Cerebellar nuclear complex (tissue), 1 donor: ENCODE measurements at places on chromosomes 12 and 14.
A peak's percentile ranks its signal among the peaks of the same experiment; 100 is the strongest.

- DNase-seq: no peak
Measured at GRCh38 chr12:20576528-20576927, 118.6 kb upstream of the SLCO1C1 start.

- no peak for DNase-seq
Measured at GRCh38 chr12:121894633-121895032, 6.0 kb downstream of the PSMD9 start.

DNA sequence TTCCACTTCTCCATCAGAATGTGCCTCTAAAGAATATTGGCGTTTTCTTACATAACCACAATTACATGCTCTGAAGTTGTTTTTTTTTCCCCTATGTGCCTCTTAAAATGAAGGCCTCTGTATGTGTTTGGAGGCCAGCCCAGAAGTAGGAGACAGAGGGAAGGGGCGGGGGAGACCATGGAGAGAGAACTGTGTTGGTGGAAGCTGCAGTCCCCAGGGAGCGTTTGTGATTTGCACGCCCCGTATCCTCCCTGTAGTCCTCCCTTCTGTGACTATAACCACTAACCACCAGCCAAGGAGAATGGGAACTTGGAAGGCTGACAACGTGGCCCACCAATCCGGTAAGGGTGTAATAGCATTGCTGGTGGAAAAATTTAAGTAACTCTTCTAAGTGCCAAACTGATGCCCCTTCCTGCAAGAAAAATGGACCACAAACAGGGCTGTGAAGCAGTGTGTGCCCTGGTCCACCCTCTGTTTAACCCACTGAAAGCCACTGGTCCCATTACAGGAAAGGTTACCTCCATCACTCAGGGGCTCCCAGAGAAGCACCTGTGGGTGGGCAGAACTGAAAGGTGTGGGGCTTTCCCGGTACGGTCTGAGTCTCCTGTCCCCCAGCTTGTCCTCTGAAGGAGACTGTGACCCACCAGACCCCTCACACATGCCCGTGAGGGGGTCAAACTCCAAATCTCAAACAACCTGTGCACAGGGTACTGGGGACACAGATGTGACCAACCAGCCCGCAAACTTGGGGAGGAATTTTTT is 36.8 kb downstream of the CCDC88C start:
- no peak for DNase-seq

DNA sequence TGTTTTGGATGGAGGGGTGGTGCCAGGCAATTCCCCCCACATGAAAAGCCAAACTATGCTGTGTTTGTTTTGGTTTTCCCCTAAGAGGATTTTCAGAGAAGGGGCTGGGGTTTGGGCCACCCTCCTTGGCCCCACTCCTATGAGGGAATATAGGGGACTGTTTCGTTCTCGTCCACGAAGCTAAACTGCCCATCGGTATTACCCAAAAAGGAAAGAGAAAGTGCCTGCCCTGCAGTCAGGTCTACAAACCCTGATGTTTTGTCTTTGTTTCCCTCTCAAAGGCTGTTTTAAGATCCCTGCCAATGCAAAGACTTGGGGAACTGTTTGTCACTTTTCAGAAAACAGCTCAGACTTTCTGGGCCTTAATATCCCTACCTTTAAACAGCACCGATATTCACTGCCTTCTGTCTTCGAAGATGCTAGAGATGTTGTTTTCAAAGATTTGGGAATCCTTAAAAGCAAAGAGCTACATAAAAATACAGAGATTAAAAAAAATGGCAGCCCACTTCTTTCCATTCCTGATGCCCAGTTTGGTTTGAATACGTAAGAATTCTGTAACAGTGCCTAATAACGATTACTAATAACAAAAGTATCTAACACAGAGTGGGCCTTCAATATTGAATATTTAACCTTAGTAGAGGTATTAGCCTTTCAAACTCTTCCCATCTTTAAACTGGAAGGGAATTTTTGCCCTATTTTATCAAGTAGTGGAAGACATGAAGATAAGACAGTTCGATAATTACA is 518.4 kb downstream of the MED13L start:
- no peak for DNase-seq

DNA sequence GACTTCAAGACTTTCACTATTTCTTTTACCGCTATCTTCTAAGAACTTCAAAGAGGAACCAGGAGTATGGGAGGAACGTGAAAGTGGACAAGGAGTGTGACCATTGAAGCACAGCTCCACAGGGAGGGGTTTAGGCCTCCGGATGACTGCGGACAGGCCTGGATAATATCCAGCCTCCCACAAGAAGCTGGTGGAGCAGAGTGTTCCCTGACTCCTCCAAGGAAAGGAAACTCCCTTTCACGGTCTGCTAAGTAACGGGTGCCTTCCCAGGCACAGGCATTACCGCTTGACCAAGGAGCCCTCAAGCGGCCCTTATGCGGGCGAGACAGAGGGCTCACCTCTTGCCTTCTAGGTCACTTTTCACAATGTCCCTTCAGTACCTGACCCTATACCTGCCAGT is 267.0 kb downstream of the RPL10L start:
- no peak for DNase-seq

DNA sequence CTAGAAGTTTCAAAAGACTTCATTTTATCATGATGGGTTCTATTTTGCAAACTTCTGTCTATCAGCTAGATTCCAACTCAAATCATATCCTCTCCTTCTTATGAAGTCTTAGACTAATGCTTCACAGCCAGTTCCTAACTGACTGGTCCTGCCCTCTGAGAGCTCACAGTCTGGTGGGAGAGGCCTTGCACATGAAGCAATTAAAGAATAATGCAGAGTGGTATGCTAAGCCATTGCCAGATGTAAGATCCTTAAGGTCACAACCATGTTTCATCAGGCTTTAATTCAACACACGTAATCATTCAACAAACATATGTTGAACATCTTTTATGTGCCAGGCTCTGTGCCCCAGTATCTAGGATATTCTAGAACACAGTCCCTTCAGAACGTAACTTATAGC is 125.8 kb upstream of the TMPO start:
- DNase-seq: no peak

GRCh38 chr12:98998697-98999299 is 353.7 kb downstream of the APAF1 start:
- peak; percentile 40 for DNase-seq

DNA sequence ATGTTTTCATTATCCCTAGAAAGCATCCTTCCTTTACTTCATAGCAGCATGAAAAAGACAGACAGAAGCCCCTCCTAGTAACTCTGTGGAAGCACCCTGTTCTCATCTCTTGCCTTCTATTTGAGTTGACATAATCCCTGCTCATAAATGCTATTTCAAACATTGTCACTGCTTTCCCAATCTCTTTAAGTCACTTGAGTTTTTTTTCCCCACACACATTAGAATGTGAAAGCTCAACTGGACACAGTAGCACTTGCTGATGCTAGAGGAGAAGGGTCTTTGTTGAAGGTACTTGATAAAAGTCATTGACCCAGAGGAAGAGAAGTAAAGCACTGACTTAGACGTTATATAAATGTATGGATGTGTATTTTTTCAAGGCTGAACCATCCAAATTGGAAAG is 3.0 kb downstream of the E2F7 start:
- DNase-seq: no peak

GRCh38 chr12:108338915-108339657 is at the start of gene CMKLR1:
TSS of gene CMKLR1 (minus strand) at chr12:108339311. CDS start at chr12:108293591, 45,720 bp downstream.
- DNase-seq: no peak

DNA sequence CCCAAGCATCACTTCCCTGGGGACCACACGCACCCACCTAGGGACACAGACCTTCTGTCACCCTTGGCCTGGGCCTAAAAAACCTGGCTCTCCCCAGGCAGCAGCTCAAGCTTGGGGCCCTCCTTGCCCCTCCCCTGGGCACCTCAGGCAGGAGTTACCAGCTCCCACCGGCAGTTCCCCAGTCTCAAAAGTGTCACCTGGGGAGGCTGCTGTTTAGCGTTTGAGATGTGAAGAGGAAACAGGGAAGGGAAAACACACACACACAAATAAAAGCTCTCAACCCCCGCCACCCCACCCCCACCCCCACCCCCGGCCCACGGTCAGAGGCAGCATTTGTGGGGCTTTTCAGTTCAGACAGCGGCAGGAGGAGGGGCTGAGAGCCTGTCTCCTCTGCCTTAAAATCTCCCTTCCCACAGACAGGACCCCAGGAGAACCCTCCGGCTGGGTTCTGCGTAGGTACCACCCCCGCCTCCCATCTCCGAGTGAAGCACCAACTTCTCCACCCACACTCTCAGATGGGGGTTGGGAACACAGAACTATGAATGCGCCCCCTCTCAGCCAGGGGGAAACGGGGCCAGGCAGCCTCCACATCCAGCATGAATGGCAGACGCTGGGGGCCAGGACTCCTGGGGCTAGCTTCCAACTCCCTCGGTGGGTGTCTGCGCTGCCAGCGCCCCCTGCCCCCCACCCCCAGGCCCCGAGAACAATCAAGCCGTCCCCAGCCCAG is 3.0 kb downstream of the NCOR2 start:
- DNase-seq: no peak

- no peak for DNase-seq
Measured at GRCh38 chr14:66330228-66330627, 155.9 kb upstream of the CCDC196 start.

- DNase-seq: no peak
Measured at GRCh38 chr12:108510836-108511235, 4.2 kb upstream of the FICD start.

- no peak for DNase-seq
Measured at GRCh38 chr14:58272588-58273372, 25.6 kb upstream of the ARID4A start.

DNA sequence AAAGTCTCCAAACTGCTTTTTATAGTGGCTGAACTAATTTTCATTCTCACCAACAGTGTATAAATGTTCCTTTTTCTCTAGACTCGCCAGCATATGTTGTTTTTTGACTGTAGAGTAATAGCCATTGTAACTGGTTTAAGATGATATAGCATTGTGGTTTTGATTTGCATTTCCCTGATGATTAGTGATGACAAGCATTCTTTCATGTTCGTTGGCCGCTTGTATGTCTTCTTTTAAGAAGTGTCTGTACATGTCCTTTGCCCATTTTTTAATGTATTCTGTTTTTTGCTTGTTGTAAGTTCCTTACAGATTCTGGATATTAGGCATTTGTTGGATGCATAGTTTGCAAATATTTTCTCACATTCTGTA is 404.9 kb downstream of the FLRT2 start:
- no peak for DNase-seq

DNA sequence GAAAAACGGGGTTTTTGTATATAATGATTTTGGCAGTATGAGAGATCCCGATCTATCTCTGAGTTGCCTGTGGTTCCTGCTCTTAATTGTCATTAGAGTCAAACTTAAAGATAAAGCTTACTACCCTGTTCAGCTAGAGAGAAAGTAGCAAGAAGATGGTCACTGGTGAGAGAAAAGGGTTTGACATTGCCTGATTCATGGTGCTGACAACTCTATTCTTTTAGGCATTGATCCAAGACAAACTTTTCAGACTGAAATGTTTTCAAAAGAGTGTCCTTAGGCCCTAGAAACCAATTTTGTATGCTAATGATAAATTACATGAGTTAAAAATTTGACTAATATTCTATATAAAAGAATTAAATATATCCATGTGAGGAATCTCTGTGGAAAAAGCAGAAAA is 35.1 kb downstream of the PELI2 start:
- DNase-seq: no peak

DNA sequence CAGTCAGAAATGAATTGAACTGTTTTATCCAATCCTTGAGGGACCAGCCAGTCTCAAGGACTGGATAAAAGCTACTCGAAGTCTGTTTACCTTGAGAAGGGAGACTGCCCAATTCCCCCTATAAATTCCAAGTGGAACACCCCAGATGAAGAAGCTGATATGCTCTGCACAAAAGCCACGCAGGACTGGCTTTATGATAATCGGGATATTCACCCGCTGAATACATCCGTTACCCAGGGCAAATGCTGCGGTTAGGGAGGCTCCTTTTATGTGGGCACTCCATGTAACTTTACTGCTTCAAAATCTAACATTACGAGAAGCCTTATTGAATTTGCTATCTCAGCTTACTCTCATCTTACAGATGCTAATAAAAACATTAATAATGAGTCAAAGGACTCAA is 119.1 kb downstream of the DENND5B start:
- DNase-seq: no peak

GRCh38 chr14:100115726-100116125 is 43.7 kb downstream of the DEGS2 start:
- DNase-seq: peak; percentile 81

GRCh38 chr12:104691721-104692556 is 235.2 kb downstream of the CHST11 start:
- no peak for DNase-seq

DNA sequence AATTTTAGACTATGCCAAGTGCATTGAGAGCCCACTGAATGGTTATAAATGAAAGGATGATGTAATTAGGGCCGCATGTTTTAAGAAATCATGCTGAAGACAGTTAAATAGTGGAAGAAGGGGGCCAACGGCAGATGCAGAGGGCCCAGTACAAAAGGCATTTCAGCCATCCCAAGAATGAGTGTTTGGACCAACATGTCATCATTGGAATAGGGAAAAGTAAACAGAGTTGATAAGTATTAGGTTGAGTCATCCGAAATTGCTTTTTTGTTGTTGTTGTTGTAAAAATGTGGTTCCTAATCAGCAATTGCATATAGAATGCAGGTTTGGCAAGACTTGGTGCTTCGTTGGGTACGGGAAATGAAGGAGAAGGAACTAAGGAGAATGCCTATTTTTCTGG is 29.5 kb downstream of the BMP4 start:
- no peak for DNase-seq

- no peak for DNase-seq
Measured at GRCh38 chr14:75441728-75442127, 13.9 kb downstream of the JDP2 start.

- no peak for DNase-seq
Measured at GRCh38 chr12:102633981-102634605, 153.7 kb upstream of the IGF1 start.

DNA sequence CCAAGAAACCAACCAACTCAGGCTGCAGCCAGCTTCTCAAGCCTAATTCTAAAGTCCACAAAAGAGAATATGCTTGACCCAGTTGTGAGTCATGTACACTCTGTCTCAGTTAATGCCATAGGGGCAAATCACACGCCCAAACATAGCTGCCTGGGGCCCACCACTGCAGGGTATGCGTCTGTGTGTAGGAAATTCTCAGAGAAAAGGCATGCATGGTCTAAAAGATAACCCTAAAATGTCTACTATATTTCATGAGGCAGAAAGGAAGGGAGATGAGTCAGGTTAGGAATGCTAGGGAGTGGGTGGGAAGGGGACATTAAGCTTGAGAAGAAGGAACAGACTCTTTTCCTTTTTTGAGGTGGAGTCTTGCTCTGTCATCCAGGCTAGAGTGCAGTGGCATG is 22.3 kb upstream of the SPTLC2 start:
- DNase-seq: no peak
